ENCODE measurements at places on chromosomes 2 and 18. TPM values are rescaled to one million over a fixed set of nuclear protein-coding genes. Genes with fewer than 3 reads are reported as not detected.

Gene POLE4
- 73.0 TPM for polyA plus RNA-seq

DNA sequence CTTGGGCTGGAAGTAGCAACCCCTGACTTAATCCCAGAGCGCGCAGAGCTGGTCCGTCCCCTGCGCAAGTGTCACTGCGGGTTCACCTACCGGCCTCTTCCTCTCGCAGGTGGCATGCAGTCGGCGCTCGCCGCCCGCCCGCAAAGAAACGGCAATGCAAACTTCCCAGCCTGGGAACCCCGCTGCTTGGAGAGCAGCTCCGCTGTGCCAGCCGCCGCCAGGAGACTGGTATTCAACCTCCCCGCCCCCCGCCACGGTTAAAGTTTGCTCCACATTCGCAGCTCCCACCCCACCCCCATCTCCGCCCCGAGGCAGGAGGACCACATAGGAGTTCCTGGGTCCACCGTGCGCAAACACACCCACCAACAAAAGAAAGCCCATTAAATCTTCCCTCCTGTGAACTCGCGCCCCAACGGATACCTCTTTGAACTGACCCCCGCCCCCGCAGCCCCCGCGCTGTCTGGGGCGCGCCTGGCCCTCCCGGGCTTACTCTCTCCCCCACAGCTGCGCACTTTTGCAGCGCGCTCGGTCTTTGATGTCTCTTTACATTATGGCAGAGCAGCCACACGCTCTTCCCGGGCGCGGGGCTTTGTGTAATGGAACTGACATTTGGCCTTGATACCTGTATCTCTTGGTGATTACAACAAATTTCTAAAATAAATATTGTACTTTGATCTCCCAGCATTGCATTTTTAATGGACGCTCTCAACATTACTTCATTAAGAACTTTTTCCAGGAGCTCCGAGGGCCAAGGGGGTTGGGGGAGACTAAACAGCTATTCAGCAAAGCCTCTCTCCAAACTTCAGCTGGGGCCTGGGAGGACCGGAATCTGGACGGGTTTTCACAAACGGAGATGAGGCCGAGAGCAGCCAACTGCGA is 3.1 kb upstream of the SP5 start:
- DNase-seq, result no peak

DNA sequence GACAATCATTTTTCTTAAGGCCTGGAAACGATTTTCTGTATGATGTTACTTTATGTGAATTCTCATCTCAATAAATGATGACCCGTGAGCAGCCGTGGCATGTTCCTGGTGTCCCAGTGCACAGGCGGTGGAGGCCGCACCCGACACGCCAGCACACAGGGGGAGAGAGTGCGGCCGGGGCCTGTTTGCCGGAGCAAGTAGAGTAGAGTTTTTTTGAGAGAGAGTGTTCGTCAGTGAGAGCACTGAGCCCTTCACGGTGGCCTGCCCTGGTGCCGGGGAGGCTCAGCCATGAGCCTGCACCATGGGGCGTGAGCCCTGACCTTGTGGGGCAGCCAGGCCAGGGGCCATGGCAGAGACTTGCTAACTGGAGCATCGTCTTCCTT is 202.4 kb upstream of the RAB12 start:
- DNase-seq, result no peak

DNA sequence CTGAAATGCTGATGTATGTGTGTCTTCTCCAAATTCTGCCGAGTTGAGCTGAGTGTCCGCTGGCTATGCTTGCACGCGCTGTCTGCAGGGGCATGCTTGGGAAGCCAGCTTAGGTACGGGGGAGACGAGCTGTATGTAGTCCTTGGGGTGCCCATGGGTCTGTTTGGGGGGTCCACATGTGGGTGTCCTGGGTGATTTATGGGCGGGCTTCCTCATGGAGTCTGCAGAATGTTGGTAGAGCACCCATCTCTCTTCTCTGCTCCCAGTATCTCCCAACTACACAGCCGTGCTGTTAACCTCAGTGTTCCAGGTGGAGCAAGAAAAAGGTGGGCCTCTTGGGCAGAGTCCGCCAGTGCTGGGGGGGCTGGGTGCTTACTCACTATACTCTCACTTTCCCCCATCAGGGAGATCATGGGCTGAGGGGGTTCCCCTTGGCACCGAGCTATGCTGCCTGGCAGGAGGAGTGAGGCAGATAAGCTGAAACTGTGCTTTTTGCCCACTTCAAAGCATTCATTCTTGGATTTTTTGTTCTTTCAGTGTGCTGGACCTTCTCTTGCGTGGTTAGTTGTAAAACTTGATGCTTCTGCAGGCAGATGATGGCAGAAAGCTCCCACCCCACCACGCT is 128.2 kb upstream of the ALKAL2 start:
- DNase-seq, result no peak
